Kasumi-1 (cell line): ENCODE measurements at places on chromosomes 5 and 9.
A peak's percentile ranks its signal among the peaks of the same experiment; 100 is the strongest.

DNA sequence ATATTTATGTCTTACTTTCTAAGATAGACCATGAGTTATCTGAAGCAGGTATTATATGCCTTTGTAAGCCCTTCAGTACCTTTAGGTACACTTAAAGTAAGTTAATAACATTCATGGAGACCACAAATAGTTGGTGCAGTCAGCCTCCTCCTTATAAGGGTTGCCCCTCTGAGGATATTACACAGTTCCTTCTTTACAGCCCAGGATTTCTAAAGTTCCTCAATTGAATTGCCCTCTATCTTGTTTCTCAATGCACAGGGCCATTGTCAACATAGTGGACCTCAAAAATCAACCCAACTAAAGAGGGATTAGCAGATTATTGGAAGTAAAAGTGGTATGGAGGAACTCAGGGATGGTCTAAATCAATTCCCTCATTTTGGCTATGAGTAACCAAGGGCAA, 50.3 kb downstream of the HMHB1 start:
- peak; percentile 44 for DNase-seq

DNA sequence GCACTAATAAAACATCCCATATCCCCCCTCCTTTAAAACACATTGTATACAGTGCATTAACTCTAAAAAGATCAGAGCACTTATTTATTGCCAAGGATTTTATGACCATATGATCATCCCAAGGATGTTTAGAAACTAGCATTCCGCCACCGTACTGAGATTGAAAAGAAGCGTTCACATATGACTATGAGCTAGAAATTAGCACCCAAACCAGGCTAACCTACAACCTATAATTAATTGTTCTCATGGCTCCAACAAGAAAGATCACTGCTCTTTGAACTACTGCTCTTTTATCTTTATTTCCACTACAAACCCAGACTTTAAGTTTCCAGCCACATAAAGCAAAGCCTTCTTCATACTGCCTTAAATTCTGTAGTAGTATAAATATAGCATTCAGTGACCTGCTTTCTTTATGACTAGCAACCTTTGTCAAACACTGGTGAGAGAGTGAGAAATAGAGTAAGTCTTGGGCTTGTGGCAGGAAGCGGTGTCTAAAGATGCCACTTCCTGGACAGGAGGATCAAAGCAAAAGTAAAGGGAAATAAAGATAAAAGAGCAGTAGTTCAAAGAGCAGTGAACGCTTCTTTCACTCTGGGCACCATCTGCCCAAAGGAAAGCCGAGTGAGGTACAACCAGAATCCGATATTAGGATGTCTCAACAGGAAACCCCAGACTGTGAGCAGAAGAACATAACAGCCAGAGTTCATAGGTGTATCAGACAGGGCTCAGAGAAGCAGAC, 151.1 kb upstream of the ERCC6L2 start:
- DNase-seq: peak; percentile 91

DNA sequence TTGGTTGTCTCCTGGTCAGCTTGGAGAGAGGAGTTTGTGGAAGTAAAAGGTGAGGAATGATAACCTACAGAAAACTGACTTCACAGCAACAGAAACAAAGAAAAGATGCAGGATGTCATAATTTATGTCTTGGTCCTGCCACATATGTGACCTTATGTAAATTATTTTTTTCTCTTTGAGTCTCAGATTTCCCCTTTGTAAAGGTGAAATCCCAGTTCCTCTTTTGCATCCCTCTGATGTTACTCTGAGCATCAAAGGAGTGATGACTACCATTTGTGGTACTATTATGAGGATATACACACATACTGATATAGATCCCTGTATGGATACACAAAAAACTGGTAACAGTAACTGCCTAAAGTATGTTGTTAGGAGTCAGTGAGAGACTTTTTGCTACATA, 1.4 kb upstream of the THG1L start:
- DNase-seq: no peak

GRCh38 chr5:74685979-74686631, 1.1 kb downstream of the HEXB start:
- DNase-seq: no peak

DNA sequence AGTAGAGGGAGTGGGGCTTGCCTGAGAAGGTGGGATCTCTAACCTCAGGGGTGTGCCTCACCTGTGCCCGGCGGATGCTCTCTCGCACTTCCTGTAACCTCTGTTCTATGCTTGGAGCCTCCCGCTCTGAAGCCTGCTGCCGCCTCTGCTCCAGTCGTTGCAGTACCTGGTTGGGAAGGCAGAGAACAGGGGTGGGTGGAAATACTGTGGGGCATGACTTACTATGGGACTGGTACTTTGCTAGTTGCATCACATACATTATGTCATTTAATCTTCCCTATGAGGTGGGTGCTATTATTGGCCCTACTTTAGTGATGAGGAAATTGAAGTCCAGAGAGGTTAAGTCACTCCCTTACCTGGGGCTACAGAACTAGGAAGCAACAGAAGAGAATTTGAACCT, 5.2 kb downstream of the FCHSD1 start:
- no peak for DNase-seq

DNA sequence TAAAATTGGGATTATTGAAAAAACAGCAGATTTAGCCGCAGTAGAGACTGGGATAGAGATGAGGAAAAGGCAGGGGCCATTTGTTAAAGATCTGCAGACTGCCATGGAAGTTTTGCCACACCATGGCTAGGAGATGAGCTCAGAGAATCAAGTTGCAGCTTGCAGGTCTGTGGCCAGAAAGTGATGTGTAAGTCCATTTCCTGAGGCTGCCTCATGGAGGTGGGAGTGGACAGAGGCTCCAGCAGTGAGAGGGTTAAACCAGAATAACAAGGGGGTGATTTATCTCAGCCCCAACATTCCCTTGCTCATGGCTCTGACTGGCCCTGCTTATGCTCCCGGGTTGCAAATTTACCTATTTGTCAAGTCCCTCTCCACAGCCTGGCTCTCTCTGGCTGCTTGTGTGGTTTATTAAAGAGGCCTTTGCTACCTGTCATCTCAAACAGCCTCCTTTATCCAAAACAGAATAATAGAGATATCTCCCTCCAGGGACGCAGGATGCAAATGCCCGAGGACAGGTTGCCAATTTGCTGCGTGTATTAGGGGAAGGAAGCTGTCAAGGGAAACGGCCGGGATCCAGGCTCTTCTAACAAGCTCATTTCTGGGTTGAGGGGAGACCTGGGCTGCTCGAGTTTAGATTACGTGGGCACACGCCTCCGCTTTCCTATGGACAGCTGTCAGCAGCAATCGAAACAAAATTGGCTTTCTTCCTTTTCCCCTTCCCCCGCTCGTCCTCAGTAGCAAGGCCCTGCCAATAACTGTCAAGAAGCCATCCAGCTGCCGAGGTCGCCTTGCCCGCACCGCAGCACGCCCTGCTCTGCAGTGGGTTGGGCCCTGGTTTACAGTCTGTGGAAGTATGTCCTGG, 72.8 kb upstream of the PITX1 start:
- no peak for DNase-seq

GRCh38 chr5:33793836-33794549, 97.8 kb downstream of the ADAMTS12 start:
- DNase-seq: no peak

DNA sequence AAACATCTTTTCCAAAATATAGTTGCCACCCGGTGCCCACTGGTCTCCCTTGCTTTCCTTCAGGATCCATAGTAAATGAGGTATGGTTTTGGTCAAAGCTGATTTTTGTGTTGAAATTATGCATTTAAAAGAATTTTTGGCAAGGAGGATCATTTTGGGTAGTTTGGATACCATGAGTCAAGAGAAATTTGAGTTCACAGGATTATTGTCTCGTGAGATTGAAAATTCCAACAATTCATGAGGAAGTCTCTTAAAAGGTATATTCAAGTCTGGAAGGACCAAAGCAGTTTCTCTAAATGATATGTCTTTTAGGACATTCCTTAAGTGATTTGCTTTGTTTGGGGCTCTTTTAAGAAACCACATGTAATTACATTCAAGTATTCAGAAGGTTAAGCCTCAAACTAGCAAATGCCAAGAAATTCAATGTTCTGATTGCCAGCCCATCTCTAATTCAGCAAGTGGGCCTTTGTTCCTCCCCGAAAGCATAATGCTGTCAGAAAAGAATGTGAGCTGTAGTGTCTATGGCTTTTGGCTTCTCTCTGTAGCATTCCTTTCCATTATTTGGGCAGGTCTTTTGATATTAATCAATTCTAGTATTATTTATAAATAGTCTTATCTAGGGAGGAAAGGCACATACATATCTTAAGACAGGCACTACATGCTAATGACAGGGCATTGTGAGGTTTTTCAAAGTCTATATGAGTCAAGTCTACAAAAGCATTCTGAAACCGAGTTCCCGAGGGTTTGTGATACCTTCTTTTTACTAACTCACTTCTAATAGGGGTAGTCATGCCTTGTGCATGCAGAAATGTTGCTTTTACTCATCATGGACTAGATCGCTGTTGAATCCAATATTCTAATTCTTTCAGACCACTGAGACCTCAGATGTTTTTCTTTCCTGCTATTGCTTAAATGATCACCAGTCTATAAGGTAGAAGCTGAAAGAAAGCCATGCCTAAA, 453.9 kb downstream of the ENC1 start:
- no peak for DNase-seq

DNA sequence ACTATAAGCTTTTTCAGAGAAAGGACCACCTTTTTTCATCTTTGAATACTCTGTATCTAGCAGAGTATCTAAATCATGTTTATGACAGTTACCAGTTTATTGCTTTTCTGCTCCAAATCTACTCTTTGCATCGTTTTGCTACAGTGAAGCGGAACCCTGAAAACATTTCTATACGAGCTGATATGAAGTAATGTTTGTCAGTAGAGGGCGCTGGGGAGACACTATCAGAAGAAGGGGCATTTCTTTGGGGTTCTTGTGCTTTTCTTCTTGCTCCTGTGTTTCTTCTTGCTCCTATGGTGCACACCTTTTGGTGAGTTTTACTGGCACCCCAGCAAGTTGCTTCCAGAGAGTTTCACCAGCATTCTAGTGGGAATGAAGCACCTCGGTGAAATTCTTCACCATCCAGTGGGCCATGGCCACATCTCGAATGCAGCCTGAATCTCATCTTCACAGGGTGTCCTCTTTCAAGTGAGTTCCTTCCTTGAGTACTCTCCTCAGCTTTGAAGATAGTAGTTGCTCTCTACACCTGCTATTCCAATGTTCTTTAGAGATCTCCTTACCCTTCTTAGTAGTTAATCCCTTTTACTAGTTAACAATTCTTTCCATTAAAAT, 98.4 kb downstream of the FGF1 start:
- peak; percentile 61 for DNase-seq

- DNase-seq: no peak
Measured at GRCh38 chr9:35858458-35858857, 11.7 kb downstream of the OR13J1 start.

GRCh38 chr5:2896371-2897275, 145.1 kb upstream of the IRX2 start:
- DNase-seq: no peak

DNA sequence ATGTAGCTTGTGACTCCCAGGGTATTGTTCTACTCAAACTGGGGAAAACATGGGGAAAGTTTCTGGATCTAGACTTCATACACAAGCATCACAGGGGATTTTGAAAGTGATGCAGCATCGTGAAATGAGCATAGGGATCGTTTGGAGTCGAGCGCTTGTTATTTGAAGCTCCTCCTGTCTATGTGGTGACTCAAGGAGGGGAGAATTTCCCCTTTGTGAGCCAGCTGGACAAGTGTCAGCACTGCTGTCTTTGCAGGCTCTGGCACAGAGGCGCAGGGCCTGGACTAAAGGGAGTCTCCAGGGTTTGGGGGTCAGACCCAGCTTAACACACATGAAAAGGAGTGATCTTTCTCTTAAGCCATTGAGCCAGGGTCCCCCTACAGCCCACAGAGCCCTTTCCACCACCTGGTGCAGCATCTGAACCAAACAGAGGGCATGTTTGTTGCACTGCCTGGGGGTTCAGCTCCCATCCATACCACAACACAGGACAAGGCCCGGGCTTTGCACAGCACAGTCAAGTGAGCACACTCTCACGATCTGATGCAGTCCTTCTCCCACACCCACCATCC, 51.0 kb downstream of the IRF1 start:
- DNase-seq: no peak

DNA sequence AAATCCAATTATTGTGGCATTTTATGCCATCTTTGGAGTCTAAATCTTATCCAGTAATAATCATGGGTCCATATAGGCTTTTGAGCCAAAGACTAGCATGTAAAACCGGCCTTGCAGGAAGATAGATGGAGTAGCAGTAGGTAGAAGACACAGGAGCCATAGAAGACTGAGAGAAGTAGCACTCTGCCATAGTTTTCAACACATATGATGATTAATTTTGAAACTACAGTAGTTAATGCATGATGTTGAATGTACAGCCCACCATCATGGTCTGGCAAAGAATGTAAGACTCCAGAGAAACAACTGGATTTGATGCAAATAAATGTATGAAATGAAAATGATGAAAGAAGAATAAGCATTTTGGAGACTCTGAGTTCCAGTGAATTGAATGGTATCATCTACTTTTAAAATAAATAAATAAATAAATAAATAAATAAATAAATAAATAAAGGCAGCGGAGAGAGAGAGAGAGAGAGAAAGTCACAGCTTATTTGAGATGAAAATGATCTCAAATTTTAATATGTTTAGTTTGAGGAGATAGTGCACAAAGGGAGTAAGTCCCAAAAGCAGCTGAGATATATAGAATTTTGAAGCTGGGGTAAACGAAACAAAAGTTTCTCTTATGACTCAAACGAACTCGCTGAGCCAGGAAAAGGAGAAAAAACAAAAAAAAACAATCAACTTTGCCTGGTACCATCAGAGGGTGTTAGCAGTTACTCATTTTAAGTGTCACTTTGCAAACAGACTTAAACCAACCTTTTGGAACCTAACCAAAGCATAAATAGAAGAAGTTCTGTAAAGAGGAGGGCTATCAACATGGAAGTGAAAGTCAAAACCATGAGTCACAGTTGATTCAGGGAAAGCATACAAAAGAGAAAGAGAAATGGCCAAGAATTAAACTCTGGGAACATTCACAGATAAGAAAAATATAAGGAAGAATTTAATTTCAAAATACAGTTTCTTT, 388.7 kb downstream of the CETN3 start:
- DNase-seq: peak; percentile 45

DNA sequence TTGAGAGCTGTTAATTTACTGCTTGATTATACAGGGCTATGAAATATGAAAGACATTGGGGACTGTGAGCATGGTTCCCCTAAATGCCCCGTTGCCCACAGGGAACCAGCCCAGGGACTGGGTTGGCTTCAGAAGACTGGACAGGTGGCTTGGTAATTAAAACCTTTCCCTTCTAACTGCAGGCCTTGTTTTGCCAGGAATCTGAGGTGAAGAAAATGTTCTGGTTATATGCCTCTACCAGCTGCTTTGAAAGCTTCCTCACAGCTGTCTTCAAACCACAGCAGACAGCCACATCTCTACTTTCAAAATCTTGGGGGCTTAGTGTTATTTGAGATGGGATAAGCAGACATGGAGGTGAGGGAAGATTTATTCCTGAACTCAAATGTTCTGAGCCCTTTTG, 153.3 kb upstream of the SPRY4 start:
- no peak for DNase-seq

DNA sequence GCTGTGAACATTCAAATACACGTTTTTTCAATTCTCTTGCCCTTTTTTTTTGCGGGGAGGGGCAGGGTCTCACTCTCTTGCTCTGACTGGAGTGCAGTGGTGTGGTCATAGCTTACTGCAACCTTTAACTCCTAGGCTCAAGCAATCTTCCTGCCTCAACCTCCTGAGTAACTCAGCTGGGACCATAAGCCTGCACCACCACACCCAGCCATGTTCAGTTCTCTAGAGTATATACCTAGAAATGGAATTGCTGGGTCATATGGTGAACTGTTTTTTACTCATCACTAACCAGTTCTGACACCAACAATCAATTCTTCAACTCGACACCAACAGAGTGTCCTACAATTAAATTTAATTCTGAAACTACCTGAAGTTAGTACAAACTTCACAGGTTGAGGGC, 85.5 kb upstream of the ZNF169 start:
- no peak for DNase-seq
